Stimulated activated CD8-positive, alpha-beta memory T cell treated with anti-CD3 and anti-CD28 coated beads, Interleukin-15, amount 100 ng/mL, for 1 hour (primary cell): ENCODE measurements at places on chromosomes 1 and 21.

GRCh38 chr1:165389609-165390008 is 33.1 kb upstream of the LMX1A start:
- no peak for DNase-seq

GRCh38 chr21:34022627-34023335 is 50.6 kb upstream of the MRPS6 start:
- no peak for DNase-seq

DNA sequence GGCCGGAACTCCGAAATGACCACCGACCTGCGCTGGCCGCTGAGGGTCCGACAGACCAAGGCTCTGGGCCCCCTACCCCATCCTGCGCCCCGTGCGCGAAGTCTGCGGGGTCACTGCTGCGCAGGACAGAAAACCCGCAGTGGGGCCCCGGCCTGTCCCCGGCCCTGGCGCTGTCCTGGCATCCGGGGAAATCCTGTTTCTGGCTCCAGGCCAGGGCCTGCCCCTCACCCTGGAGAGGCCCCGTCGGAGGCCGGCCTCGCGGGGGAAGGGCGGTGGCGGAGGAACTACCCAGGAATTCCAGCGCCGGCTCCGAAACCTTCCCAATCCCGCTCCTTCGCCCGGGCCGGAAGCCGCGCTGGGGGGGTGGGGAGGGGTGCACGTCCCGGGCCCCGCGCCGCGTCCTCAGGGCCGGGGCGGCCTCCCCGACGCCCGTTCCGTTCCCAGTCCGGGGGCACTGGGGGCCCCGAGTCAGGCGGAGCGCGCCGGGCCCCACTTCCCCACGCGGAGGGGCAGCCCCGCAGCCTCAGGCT is 77.0 kb downstream of the MORN1 start:
- DNase-seq, result no peak

GRCh38 chr1:56967900-56968832 is 2.4 kb upstream of the C8B start:
- DNase-seq, result no peak

GRCh38 chr1:3026124-3026523 is 4.9 kb downstream of the ACTRT2 start:
- no peak for DNase-seq

DNA sequence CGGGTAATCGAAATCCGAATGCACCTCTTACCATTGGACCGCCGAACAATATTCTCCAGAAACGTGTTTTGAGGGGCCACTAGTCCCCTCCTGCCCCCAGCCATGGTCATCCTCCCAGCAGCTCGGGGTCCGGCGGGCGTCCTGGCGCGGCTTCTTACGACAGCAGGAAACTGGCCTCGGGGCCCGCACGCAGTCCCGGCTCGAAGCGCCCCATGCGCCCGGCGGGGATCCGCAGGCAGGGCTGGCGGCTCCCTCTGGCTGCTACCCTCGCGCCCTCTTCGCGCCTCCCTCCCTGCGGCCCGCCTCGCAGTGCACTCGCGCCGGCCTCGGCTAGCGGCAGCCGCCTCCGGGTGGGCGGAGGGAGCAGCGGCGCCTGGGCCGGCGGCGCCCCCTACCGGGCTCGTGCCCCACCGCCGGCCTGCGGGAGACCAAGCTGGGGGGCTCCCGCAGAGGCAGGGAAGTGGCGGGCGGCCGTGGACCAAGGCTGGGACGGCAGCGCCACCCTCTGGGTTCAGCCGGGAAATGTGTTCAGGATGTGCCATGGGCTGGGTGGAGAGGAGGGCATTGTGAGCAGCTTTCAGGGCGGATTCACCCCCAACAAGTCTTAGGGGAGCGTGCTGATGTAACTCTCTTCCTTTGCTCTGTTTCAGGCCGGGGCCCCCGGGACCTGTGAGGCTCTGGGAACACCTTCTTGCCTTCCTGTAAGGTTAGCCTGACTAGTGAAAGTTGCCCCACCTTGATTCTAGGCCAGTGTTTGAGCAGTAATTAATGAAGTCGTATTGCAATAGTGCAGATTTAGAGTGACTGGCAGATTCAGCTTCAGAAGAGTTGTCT is at the start of gene KCNH1:
Gene KCNH1, minus strand, starts transcription at position 313 of the 834 bp plus-strand sequence. Its CDS starts 203 bp downstream, at position 110.
- peak; percentile 57 for DNase-seq

DNA sequence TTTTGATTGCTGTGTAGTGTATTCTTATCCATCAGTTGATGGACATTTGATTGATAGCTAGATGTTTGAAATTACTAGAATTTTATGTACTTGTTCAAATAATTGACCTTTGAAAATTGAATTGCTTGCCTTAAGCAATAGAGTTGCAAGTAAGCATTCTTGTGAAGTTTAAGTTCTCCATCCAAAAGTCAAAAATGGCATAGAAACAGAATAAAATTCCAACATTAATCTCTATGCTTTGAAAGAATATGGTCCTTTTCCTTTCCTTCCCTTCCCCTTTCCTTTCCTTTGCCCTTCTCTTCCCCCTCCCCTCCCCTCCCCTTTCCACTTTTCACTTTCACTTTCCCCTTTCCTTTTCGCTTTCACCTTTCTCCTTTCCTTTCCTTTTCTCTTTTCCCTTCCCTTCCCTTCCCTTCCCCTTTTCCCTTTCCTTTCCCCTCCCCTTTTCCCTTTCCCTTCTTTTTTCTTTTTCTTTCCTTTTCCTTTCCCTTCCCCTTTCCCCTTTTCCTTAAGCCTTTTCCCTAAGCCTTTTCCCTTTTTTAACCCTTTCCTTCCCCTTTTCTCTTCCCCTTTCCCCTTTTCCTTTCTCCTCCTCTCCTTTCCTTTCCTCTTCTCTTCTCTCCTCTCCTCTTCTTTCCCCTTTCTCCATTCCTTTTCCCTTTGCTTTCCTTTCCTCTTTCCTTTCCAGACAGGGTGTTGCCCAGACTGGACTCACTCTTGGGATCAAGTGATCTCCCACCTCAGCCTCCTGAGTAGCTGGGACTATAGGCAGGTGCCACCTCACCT is 67.4 kb downstream of the SASS6 start:
- DNase-seq, result no peak

DNA sequence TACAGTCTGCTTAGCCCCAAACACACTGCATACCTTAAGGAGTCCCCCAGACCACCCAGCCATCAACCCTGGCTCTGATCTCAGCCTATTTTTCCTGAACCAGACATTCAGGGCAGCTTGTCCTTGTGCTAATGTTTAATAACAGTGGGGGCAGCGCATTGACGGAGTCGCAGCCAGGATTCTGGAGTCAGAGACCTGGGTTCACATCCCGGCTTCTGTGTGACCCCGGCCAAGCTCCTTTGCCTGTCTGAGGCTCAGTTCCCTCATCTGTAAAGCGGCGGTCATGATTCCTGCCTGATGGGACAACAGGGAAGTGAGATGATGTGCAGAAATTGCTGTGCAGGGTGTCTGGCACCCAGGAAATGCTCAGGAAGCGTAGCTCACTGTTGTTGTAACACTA is 63.1 kb downstream of the MATN1 start:
- DNase-seq, result no peak

- DNase-seq, result no peak
Measured at GRCh38 chr1:201597551-201598230, 58.8 kb downstream of the NAV1 start.

GRCh38 chr1:57319165-57319564 is 104.7 kb downstream of the DAB1 start:
- DNase-seq, result no peak

GRCh38 chr1:118136187-118136941 is 48.7 kb downstream of the SPAG17 start:
- DNase-seq, result no peak

- no peak for DNase-seq
Measured at GRCh38 chr1:80447526-80447925, 1353.2 kb upstream of the ADGRL2 start.

- no peak for DNase-seq
Measured at GRCh38 chr1:157034137-157034800, 11.3 kb downstream of the ARHGEF11 start.

DNA sequence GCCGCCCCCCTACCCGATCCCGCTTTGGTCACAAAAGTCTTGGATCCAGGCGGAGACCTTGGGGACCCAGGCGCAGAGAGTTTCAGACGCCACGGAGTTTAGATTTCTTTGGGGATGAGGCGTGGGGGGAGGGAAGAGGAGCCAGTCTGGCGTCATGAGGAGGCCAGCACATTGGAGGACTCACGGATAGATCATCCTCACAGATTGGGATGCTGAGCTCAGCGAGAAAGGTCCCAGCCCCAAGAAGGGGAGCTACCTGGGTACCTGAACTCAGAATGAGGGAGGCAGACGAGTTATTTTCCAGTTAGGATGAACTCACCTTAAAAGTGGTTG is 393 bp downstream of the ELAPOR1 start:
- DNase-seq, result no peak

DNA sequence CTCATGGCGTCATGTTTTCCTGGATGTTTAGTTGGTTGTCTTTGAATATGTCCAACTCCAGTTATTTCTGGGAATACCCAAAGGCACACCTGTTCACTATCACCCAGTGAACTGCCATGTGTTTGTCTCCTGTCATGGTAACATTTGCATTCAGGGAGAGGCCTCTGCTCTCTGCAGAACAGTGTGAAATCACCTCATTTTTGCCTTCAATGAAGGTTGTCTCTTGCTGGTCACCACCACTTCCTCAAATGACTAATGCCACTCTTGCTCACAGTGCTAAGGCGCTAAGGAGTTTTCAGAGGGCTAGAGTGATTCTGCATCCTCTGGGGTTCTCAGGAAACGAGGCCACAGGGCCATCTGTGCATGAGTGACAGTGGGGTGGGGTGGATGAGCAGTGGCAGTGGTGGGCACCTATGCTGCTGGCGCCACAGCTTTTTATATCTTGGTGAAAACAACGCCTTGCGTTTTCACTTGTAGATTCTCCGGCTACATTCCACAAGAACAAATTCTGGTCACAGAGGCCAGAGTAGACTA is 60.0 kb upstream of the ATP5PO start:
- DNase-seq, result peak; percentile 20

- DNase-seq, result no peak
Measured at GRCh38 chr1:164765557-164765956, 206.6 kb downstream of the PBX1 start.

- no peak for DNase-seq
Measured at GRCh38 chr1:209648346-209648745, 3.9 kb downstream of the LAMB3 start.

DNA sequence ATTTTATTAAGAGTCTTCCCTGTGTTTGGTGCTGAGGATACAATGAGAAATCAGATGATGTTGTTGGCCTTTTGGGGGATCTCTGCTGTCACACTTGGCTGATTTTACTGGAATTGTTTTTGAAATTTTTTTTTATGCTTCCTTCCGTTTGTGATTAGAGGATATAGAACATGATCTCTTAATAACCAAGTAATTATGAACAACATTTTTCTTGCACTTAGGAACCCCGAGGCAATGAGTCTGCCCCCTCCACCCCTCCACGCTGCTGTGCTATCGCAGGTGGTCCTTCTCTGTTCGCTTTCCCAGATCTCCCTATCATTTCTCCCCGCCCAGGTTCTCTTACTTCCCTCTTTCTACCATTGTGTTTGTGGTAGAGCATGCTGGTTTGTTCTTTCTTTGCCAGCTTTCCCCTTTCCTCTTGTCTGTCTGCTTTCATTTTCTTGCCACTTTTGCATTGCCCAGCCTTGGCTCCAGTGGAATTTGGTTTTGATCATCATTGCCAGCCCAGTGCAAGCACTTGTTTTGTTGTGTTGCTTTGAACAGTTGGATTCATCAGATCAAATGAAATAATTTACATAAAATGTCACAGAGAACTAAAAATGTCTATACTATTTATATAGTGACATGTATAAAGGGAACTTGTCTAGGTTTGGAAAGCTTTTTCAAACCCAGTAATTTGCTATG is 73.1 kb upstream of the SCCPDH start:
- DNase-seq, result no peak

DNA sequence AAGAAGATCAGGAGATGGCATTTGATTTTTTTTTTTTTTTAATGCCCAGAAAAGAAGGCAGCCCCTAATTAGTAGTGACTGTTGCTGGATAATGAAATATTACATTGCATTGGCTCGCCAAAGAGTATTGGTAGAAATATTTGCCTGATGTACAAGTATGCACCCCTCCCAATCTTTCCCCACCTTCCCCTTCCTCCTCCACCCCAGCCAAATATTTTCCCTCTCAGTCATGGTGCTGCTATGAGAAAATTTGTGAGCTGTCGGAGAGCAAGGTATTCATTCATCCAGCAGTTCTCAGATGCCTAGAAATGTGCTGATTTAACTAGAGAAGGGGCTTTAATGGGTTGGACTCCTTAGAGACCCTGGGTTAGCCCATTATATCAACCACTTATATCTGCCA is 50.5 kb upstream of the IKBKE start:
- no peak for DNase-seq

DNA sequence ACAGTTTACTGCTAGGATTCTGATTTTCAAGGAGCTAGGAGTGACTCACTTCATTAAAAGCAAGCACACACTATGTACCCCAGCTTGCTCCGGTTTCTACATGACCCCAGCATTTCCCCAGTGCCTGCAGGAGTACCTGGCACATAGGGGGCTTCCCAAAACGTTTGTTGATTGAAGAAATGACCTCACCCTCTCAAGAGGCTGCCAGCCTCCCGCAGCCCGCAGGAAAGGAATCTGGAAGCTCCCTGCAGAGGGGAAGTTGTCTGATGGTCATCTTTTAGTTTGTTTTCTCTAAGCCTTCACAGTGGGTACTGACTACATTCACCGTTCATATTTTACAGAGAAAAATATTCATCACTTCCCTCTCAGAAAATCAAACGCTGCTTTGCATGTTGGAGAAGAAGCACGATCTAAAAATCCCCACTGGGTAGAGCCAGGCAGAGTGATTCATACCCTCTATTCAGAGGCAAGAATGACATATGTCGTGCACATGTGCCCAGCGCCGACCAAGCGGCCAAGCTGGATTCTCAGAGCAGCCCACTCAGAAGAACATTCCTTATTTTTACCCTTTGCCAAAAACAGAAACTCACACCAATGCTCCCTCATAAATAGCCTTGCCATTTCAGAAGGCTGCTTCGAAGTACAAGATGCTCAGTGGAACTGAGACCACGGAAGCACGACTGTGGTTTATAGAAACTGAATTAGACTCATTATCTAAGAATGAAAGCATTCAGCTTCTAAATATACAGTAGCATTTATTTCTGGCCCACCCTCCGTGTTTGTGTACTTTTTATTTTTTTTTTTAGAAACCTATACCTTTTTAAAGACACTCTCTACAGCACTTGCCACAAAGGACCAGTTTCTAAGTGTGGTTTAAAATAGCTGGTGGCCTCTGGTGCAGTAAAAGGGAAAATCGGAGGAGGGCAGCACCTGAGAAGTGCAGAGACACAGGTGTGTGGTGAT is 143.2 kb downstream of the MIS18A start:
- no peak for DNase-seq

DNA sequence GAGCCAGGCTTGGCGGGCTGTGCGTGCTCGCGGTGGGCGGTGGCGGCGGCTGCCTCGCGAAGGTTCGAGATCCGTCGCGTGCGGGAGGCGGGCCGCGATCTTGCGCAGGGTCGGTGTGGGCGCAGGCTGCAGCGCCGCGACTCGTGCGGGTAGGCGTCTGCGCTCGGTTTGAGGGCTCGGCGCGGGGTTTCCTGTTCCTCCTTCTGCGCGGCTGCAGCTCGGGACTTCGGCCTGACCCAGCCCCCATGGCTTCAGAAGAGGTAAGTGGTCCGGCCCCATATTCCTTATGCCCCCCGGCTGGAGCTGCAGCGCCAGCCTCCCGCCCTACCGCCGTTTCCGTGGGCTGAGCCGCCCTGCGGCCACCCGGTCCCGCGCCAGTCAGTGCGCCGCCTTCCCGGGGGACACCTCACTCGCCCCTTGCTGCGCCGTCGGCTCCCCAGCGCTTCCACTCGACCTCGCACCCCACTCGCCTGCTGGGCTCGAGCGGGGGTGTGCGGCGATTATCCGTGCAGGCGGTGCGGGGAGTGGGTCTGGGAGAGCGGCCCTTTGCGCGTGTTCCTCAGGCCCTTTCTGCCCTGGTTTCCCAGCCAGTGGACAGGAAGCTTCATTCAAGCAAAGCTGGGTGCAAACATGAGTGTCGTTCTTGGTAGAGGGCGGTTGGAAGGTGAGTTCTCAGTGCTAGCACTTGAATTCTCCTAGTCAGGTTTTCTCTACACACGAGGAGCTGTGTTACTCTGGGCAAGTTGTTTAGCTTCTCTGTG is at the start of gene CACYBP:
Gene CACYBP, plus strand, starts transcription at position 12 of the 761 bp plus-strand sequence. Its CDS starts 234 bp downstream, at position 246.
- peak; percentile 10 for DNase-seq
